Germinal center (tissue), 1 donor: ENCODE measurements at places on chromosomes 1 and 21.

- no peak for DNase-seq
These were observed at the start of gene C1orf226 for GRCh38 chr1:162381383-162381782. TSS of gene C1orf226 (plus strand) at chr1:162381728. CDS start at chr1:162381902, 174 bp downstream.

- DNase-seq, result no peak
These were observed 610.6 kb upstream of the ZP4 start for GRCh38 chr1:238501290-238501689.

GRCh38 chr1:6426972-6427350, 2.4 kb downstream of the ESPN start:
- DNase-seq, result no peak

- no peak for DNase-seq
These were observed 47.6 kb downstream of the SEC16B start for GRCh38 chr1:177922209-177922608.

GRCh38 chr1:14165371-14165801, 433.1 kb upstream of the KAZN start:
- DNase-seq, result no peak

GRCh38 chr1:19344372-19344810, 32.3 kb downstream of the SLC66A1 start:
- DNase-seq, result peak; percentile 65

- DNase-seq, result no peak
These were observed 5.7 kb downstream of the ZBTB7B start for GRCh38 chr1:155008015-155008941.

- no peak for DNase-seq
These were observed 73.6 kb downstream of the CRB1 start for GRCh38 chr1:197341626-197342025.

DNA sequence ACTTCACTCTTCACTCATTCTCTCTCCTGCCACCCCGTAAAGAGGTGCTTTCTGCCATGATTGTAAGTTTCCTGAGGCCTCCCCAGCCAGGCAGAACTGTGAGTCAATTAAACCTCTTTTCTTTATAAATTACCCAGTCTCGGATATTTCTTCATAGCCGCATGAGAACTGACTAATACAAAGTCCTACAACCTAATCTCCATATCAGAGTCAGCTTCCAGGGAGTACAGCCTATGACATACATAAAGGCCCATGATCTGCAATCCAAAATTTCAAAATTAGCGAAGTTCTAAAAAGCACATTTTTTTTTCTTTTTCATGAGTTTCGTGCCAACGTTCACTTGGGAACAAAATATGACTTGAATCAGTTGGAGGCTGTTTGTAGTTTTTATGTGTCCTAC, 256.9 kb upstream of the DUSP10 start:
- no peak for DNase-seq

GRCh38 chr1:219883400-219884332, 44.7 kb downstream of the SLC30A10 start:
- DNase-seq, result no peak

- no peak for DNase-seq
These were observed 14.6 kb downstream of the TRIM46 start for GRCh38 chr1:155188268-155188667.

- no peak for DNase-seq
These were observed 22.9 kb downstream of the SPSB1 start for GRCh38 chr1:9315411-9316079.

DNA sequence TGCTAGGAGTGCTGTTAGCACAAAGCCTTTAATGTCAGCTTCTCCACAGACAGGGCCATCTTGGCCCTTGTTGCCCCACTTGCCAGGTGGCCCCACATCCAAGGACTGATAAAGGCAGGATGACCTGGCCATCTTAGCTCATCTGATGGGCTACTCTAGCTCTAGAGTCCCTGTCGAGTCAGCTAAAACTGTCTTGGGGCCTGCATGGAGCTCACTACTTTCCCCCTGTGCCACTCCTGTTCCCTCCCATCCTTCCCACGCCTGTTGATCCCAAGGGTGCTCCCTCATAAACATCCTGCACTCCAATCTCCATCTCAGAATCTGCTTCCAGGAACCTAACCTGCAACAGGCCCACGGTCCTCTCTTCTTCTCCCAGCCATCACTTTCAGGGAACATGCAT, 652 bp upstream of the GPX7 start:
- DNase-seq, result no peak

DNA sequence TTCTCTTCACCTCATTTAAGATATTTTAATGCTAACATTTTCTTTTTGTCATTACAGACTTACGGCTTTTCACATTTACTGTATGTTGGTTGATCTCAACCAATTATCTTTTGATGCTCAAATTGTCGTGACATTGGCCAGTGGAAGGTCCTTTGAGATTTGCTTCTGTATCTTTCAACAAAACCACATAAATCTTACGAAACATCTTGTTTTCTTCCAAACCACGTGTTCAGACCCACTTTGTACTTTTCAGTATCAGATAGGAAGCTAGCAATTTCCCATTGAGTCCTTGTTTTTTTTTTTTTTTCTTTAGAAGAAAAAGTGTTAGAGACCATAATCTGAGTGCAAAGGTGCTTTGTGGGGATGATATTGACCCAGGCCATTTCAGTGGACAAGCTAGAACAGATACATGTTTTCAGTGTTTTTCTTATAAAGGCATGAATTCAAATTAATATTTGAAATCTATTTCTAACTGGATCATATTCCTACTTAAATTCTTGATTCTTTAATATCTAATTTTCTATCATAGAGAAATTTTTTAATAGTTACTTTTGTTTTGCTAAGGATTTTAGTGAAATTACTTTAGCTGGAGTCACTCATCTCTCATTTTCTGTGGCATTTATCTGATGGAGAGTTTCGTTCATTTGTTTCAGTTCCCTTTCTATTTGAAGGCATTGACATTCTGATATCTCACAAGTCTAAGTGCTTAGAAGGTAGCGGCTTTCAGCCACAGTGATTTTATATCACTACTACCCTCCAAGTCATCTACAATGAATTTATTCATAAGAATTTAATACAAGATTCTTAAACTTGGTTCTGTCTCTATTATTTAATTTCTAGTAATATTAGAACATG, 26.7 kb downstream of the ATG4C start:
- DNase-seq, result peak; percentile 13

DNA sequence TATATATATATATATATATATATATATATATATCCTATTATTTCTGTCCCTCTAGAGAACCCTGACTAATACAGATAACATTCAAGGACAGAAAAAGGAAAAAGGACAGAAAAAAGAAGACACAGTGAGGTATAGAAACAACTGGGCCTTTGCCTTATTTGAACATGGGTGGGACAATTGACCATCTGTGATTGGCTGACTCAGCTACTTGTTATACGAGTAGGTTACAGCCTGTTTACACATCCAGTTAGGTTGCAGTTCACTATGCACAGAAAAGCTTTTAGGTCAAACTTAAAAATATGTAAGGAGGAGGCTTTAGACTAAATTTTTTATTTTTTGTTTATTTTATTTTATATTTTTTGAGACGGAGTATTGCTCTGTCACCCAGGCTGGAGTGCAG, 39.8 kb upstream of the RGS8 start:
- no peak for DNase-seq
